ENCODE measurements at places on chromosomes 2 and 18.
A peak's percentile ranks its signal among the peaks of the same experiment; 100 is the strongest.

DNA sequence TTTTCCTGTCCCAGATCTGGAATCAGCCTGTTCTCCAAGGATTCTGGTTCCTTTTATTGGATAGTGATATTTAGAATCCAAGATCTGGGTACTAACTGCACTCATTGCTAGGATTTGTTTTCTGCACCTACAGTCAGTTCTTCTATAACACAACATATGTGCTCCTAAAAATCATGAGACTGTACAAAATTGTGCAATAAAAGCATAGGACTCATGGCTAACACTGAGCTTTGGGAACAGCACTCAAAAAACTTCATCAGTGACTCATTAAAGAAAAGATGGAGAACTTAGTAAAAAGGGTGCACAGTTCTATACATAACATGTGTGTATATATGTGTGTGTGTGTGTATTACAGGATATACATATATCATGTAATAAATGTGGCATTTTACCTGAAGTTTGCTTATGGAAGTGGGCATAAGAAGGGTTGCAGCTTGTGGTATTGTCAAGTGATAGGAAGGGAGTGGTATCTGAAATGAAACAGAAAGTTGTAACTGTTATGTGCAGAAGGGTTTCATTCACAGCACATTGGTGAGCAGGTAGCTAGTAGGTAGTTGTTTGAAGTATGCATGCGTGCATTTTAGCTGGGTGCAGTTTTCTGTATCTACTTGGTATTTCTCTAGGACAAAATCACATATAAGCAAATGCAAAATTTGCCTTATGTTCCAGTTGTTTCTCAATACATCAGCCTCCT lies 5.9 kb upstream of the SCYGR2 start:
- no peak for DNase-seq

- no peak for DNase-seq
Measured at GRCh38 chr2:233338046-233338445, 16.2 kb upstream of the DGKD start.

DNA sequence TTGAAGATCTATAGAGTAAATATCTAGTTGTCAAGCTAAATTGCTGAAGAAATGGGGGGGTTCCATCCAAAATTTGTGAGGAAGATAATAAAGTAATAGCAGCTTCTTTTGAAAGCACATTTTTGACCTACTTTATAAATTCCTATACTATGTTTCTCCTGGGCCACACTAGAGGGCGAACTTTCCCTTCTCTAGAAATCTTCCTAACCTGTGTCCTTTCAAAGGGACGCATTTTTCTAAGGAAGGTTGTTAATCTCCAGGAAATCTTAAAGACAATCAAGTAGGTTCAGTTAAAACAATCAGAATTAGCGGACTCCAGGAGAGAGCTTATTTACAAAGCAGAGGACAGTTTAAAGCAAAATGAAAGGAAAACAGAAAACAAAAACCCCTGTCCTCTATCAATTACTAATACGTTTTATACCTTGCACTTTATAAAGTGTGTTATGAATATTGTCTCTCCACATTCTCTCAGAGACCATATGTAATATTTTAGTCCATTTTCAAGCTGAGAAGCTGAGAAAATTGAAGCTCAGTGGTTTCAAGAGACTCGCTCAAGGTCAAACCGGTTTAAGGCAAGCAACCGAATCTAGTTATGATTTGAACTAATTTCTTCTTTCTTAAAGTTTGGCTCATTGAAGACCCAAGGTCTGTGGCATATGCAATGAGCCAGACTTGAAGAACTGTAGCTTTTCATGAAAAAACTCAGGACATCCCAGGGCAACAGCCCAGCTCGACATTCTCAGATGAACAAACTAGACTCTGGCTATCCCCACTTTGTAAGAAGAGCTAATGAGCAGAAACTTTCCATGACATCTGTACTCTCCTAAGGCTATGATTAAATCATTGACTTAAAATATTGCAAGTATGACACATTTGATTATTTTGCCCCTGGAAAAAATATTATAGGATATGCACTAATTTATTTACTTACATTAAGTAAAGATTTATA lies 273.6 kb downstream of the PAX3 start:
- DNase-seq = peak; percentile 15

GRCh38 chr2:118786746-118787145 lies 60.7 kb downstream of the EN1 start:
- no peak for DNase-seq

DNA sequence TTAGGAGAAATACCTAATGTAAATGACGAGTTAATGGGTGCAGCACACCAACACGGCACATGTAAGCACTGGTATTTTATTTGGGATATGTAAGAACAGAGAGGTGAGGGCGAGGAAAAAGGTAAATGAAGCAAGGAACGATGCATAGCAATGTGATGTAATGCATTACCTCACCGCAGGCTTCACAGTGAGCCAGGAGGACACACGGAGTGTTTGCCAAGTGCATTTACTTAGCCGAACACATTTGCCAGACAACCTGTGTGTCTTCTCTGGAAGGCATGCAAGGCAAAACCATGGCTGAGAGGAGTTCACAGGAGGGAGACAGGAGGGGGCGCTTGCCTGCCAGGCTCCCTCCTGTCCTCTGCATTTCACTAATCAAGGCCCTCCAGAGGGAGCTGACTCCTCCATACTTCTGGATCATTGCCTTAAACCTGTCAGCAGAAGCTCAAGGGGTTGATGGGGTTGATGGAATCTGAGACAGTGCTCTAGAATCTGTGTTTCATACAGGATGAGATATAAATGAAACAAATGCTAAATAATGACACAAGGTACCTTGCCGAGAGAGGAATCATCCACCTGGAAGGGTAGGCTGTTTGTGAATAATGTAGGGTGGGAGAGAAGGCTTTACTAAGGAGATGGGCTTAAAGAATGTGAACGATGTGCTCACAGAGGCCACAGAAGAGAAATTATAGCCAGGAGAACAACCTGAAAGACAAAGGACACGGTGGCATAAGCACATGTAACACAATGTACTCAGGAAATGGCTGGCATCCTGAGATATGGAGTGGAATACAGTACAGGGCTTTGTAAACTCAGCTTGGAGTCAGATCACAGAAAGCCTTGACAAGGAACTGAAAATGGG lies 9.1 kb upstream of the TPRKB start:
- DNase-seq = no peak

- no peak for DNase-seq
Measured at GRCh38 chr2:43854671-43855070, 15.9 kb downstream of the ABCG8 start.

DNA sequence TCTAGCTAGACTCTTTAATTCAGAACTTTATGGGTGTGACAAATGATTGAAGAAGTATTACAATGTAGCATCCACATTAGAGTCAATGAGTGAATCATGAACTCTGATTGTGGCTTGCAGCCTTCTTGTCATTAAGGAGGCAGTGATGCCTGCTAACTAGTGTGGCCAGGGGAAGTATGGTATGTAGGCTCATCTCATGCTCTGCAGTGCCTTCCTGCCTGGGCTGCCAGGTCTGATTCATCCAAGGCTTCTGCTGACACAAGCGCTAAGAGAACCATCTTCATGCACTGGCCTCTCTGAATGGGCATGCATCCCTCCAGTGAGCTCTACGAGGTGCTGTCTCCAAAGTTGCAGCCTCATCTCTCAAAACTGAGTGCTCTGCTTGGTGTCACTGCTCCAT lies 144.3 kb downstream of the MTCL1 start:
- DNase-seq = no peak

DNA sequence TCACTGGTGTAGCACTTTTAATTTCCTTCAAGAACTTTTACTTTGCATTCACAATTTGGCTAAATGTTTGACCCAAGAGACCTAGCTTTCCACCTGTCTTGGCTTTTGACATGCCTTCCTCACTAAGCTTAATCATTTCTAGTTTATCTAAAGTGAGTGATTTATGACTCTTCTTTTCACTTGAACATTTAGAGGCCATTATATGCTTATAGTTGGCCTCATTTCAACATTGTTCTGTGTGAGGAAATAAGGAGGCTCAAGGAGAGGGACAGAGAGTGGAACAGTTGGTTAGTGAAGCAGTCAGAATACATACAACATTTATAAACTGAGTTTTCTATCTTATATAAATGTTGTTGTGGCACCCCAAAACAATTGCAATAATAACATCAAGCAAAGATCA lies 489.3 kb upstream of the CDH2 start:
- no peak for DNase-seq

GRCh38 chr2:210963386-210963785 lies 407.0 kb downstream of the CPS1 start:
- DNase-seq = no peak

DNA sequence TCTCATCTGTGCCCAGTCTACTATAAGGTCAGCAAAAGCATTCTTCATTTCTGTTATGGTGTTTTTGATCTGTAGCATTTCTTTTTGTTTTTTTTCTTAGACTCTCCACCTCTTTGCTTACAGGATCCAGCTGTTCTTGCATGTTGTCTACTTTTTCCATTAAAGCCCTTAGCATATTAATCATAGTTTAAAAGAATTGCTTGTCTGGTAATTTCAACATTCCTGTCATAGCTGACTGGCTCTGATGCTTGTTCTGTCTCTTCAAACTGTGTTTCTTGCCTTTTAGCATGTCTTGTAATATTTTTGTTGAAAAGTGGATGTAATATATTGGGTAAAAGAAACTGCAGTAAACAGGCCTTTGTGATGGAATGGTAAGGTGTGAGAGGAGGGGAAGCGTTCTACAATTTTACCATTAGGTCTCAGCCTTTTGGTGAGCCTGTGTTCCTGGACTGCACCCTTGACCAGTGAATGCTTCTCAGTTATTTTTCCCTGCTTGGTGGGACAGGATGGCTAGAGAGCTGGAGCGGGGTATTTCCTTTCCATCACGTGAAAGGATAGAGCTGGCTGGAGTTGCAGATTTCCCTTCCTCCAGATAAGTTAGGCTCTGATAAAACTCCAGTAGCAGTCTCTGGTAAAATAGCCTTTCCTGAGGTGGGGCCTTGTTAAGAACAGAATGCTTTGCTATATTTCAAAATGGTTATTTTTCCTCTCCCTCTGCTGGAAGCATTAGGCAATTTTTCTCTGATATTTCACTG lies 65.4 kb downstream of the PLA2R1 start:
- no peak for DNase-seq

DNA sequence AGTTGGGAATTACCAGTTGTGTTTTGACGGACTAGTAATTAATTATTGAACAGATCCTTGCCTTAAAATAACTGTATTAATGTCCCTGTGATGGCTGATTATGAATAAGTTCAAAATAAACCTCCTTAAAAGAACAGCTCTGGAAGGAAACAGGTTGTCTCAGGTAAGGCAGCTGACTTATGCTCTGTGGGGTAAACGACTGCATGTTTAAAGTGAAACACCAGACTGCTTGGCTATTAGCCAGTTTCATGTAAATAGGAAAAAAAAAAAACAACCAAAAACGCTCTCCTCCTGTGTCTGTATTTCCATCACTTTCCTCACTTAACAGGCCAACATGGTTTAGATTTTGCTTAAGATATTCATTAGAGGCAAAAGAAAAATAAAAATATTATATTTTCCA lies 243.6 kb downstream of the TMEM182 start:
- no peak for DNase-seq

DNA sequence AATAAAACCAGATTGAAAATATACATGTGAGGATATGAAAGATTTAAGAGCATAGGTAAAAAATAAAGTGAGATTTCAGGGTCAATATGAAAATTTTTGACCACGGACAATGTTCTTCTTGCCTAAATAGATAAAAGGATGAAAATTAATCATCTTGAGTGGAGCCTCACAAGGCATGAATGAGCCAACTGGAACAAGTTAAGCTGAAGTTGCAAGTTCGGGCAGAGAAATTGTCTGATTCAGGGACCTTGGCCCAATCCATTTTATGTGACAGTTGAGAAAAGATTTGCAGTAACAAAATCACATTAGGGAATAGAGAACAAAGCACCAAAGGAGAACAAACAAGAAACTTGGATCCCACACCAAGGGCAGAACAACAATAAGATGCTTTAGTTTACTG lies 305.3 kb downstream of the TMX3 start:
- DNase-seq = no peak

DNA sequence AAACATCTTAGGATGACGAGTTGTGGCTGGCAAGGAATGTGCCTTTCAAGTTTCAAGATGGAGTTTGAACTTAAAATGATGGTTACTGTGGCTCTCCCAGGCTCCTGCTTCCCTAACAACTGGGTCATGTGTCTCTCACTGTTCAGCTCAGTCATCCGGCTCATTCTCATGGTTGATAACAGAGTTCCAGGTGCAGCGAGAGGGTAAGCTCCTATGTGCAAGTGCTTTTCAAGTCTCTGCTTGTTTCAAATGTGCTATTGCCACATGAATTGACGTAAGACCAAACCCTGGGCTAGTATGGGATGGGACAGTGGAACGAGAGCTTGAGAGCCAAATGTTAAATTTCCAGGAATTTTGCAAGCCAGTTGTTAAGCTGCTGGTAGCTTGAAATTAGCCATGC lies 19.5 kb upstream of the PUM2 start:
- no peak for DNase-seq

DNA sequence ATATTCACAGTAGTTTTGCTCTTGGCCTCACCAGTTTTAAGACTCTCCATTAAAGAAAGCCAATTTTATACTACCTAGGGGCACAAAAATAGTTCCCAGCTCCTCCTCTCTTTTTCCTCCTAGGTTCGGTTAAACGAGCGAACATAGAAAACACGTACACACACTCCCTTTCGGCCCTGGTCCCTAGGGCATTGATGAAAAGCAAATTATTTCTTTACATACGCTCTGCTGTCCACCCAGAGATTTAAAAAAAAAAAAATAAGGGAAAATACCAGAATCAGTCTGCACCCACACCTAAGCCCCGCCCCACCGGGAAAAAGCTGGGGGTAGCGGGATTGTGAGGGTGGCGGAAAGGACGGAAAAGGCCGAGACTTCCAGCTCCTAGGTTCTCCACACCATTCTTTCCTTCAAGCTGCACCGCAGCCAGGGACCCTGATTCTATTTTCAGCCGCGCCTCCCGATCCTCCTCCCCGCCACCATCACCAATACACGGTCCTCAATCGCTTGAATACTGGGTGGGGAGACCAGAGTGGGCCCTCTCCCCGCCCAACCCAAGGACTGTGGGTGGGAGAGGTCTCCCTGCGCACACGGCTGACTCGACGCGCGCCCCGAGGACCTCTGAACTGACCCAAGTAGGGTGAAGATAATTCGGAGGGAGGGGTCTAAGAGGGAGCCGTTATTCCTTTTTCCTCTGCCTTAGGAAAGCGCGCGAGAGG lies 769 bp downstream of the ATF2 start:
- peak; percentile 20 for DNase-seq

GRCh38 chr2:16248571-16249105 lies 308.3 kb downstream of the MYCN start:
- DNase-seq = no peak

GRCh38 chr2:71220743-71221142 lies 6.2 kb downstream of the PAIP2B start:
- no peak for DNase-seq

- no peak for DNase-seq
Measured at GRCh38 chr2:5465859-5466258, 226.3 kb upstream of the SOX11 start.

- DNase-seq = no peak
Measured at GRCh38 chr2:152556506-152556905, 160.8 kb downstream of the PRPF40A start.

Data from NCI-H1092 (cell line).